ENCODE measurements at places on chromosomes 11 and 22.

- peak; percentile 44 for DNase-seq
Measured at GRCh38 chr11:3803726-3804495, 4.4 kb upstream of the PGAP2 start.

- no peak for DNase-seq
Measured at GRCh38 chr22:40276996-40277823, 69.1 kb upstream of the ADSL start.

DNA sequence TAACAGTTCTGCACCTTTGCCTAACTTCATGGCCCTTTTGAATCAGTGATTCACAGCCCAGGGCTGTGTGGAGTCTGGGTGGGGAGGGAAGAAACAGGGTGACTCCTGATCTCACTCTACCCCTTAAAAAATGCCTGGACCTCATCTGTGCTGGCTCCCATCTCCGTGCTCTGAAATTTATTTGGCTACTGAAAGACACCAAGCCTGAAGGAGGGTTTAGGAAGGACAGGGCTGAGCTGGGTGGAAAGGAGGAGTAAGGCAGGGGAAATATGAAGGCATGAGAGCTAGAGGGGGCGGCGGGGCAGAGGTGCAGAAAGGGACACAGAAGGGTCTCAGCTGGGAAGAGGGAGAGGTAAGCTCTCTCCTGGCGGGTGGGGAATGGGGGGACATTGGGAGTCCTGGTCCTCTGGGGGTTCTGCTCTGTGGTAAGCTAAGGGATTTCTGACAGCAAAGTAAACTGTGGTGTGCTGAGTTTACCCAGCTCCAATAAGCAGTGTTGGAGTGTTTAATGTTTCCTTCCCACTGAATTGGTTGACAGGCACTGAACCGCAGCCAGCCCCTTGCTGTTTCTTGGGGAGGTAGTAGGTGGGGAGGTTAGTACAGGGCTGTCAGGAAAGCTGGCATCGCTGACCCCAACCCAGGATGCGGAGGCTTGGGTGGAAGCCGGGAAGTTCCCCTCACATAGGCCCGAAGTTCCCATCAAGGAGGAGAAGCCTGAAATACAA, 71.1 kb downstream of the RPUSD4 start:
- DNase-seq: no peak

DNA sequence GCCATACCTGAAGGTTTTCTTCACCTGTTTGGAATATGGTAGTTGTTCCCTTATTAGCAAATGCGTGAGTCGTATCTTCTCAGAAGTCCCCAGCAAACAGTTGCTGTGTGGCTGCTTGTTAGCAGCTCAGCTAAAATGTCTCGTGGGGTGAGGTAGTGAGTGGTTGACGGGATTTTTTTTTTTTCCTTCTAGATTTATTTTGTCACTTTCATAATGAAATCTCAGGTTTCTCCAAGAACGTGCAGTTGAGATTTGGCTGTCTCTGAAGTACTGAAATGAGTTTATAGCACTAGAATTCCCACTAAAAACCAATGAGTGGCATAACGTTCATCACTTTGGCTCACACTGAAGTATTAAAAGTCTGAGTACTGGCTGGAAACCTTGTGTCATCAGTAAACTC, 16.8 kb downstream of the RCN1 start:
- DNase-seq: no peak

- no peak for DNase-seq
Measured at GRCh38 chr22:47587861-47588577, 825.6 kb downstream of the TBC1D22A start.

- DNase-seq: no peak
Measured at GRCh38 chr11:114606003-114606801, 10.6 kb upstream of the NXPE4 start.

DNA sequence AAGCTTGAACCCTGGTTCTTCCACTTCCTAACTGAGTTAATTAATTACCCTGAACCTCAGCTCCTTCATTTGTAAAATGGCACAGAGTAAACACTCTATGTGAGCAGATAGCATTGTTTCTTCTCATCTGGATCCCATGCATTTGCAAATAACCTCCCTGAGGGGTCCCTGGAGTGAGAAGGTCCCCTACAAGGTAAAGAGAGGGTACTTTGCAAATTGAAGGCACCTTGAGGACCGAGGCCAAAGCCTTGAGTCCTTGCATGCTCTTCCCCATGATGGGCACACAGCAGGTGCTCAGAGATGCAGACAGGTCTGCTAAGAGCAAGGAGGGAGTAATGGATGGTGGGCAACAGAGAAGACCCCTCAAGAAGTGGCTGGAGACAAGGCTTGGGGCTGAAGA, 33.2 kb downstream of the OTOG start:
- DNase-seq: no peak

DNA sequence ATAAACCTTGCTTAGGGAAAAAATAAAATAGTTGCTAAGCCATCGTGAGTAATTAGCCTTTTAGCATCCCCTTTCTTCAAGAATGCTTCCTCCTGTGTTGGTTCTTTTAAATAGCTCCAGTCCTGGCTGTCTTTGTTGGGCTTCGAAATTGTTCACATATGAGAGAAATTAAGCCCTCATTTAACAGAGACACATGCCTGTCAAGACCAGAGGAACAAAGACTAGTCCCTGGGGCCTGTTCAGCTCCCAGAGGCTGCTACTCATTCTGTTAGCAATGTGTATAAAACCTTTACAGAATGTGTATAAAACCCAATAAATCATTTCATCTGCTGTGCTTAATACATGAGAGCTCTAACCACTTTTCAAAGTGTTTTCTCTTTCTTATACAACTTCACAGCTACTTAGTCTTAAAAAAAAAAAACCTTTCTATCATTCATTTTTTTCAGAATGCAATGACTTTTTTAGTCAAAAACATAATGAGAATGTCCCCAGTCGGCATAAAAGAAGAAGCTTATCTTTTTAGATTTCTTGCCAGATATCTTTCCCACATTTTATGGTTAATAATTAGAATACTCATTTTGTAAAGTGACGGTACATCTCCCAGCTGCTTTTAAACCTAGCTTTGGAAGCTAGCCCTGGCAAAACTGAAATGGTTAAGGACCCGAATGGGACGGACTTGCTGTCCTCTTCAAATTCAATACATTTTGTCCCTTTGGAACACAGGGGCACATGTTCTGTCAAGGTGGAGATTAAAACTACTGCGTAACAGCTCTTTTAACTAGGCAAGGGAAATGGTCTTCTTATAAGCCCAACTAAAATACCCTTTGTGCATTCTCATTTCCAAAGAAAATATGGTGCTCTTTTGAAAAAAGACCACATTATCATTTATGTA, 186.1 kb downstream of the SOX6 start:
- no peak for DNase-seq

DNA sequence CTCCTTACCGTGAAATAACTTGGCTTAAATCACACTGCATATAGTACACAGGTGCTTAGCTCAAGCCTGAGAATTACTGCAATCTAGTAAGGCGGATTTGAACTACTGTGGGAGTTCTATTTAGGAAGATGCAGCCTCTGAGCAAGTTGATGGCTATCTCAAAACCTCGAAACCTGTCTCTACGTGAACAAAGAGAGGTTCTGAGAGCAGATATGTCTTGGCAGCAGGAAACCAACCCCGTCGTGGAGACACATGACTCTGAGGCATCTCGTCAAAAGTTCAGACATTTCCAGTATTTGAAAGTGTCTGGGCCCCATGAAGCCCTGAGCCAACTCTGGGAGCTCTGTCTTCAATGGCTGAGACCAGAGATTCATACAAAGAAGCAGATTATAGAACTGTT, 5.9 kb downstream of the ZNF215 start:
- no peak for DNase-seq

DNA sequence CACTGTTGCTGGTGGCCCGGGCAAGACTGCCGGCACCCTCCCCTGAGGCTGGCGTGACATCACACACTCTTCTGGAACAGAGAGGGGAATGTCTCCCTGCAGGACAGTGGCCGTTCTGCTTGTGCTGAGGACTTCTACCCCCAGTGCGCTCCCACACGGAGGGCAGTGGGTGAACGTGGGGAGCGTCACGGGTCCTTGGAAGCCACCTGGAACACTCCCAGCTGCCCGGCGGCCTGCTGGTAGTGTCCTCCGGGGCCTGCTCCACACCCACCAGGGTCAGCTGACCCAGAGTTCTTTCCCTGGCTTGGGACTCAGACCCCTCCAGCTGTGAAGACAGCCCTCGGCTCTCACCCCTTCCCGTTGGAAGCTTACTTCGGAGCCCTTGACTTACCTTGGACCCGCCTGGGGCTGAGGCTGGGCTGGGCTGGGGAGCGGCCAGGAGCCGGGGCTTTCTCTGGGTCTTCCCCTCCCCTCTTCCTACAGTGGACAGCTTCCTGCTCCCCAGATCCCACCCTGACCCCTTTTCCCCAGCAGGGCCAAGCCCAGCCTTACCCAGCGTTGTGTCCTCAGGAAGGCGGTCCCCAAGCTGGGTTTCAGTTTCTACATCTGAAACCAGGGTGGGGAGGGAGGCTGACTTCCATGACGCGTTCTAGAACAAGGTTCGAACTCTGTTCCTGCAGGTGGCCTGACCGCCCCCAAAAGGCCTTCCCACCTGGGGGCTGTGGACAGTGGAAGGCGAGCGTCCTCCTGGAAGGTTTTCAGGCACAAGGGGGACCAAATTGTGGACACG, 14.8 kb upstream of the GAL start:
- no peak for DNase-seq

DNA sequence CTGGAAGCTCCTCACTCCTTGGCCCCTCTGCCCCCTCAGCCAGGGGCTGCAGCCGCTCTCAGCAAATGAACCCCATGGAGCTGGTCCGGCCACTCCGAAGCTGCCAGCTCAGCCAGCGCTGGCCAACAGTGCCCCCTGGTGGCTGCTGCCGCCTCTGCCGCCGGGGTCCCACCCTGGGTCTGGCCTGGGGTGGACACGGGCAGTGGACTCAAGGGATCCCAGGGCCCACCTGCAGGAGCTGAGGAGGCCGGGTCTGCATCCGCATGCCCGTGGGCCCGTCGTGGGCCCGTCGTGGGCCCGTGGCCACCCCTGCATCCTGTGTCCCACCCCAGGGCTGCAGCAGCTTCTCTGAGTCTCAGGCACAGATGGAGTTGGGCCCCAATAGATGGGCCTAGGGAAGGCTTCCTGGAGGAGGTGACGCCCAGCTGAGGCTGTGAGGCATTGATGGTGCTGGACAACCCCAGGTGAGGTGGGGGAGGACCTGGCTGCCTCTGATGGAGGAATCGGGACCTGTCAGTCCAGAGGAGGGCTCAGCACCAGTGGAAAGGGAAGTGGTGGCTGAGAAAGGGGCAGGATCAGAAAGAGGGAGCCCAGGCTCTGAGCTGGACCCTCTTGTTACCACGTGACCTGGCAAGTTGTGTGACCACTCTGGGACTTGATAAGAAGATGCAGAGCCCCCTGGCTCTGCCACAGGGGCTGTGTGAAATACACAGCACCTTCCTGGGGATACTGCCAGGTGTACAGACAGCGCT, 522.3 kb downstream of the BRD1 start:
- peak; percentile 48 for DNase-seq

- no peak for DNase-seq
Measured at GRCh38 chr11:128579798-128580504, 7.4 kb downstream of the ETS1 start.

DNA sequence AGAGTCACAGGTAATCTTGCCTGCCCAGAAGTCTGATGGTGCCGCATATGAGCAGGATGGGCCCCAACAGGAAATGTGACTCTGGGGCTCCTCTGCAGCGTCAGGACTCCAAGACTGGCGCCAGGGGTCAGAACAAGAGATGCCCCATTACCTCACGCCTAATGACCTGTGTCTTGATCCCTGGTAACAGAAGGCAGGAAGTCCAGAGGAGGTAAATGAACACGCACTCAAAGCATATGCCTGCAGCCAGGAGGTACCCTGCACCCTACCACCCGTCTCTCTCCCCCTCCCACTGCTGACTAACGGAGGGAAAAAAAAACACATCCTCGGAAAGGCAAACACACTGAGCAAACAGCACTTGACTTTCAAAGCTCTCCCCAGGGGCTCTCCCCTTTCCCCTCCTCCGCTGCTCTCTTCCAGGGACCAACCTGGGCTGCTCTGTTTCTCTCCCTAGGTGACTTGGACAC, 37.3 kb downstream of the ABCC8 start:
- peak; percentile 11 for DNase-seq

GRCh38 chr11:14189874-14190273, 169.1 kb downstream of the RRAS2 start:
- no peak for DNase-seq

- DNase-seq: no peak
Measured at GRCh38 chr11:45925550-45925949, 3.1 kb downstream of the LARGE2 start.

DNA sequence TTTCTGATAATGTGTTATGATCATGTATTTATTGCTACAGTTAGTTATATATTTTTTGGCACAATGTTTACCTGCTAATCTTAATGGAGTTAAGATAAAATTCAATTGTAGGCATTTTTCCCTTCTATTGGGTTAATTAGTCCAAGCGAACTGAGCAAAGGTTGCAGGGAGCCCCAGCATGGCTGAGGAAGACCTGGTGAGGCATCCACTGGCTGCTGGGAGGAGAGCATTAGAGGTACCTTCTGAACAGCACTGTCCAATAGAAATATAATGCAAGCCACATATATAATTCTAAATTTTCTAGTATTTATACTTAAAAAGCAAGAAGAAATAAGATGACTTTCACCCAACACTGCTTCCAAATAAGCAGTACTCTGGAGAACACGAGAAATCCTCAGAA, 689 bp upstream of the TMEM126A start:
- no peak for DNase-seq

DNA sequence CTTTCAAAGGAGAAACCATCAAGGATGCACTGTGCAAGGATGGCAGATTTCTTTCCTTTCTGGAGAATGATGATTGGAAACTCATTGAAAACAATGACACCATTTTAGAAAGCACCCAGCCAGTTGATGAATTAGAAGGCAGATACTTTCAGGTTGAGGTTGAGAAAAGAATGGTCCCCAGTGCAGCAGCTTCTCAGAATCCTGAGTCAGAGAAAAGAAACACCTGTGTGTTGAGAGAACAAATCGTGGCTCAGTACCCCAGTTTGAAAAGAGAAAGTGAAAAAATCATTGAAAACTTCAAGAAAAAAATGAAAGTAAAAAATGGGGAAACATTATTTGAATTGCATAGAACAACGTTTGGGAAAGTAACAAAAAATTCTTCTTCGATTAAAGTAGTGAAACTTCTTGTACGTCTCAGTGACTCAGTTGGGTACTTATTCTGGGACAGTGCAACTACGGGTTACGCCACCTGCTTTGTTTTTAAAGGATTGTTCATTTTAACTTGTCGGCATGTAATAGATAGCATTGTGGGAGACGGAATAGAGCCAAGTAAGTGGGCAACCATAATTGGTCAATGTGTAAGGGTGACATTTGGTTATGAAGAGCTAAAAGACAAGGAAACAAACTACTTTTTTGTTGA, 9.8 kb downstream of the FAM111A start:
- DNase-seq: no peak

DNA sequence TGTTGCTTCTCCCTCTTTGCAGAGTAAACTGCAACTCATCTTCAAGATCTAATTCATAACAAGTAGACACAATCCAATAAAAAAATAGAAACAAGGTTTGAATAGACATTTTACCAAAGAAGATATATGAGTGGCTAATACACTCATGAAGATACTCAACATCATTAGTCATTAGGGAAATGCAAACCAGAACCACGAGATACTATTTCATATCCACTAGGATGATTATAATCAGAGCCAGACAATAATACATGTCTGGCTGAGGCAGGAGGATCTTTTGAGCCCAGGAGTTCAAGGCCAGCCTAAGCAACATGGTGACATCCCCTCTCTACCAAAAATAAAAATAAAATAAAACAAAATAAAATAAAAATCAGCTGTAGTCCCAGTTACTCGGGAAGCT, 85.0 kb downstream of the ATG16L2 start:
- DNase-seq: no peak
